ENCODE measurements at places on chromosomes 3 and 15.

- DNase-seq: no peak
Observed at GRCh38 chr15:100308213-100308600, 33.6 kb downstream of the ADAMTS17 start.

DNA sequence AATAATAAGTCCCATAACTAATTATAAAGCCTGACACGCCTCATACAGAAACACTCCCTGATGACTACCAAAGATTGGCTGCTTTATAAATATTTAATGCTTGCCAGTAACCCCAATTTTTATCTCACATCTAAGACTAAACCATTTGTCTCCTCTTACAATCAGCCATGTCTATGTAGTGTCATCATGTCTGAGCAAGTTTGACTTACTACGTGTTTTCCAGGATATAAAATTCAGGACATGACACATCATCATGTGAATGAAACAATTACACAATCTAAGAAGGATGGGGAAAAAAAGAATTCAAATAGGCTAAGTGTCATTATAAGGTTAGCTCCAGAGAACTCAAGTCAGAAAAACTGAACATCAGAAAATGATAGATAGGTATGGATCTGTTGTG is 208.7 kb downstream of the MECOM start:
- DNase-seq: no peak

DNA sequence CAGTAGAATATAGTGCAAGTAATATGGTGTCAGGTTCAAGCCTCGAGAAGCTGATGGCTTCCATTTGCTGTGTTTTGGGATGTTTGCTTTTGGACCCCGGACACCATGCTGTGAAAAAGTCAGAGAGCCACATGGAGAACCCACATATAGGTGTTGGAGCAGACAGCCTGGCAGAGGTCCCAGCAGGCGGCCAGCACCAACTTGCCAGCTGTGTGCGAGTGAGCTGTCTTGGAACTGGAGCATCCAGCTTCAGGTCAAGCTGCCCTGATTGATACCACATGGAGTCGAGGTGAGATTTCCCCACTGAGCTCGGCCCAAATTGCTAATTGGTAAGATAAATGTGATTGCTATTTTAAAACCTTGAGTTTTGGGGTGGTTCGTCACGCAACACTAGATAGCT is 185.7 kb upstream of the TBL1XR1 start:
- DNase-seq: no peak

- no peak for DNase-seq
Observed at GRCh38 chr15:77613814-77614213, 18.9 kb downstream of the LINGO1 start.

- no peak for DNase-seq
Observed at GRCh38 chr15:67013696-67014095, 51.7 kb upstream of the SMAD3 start.

DNA sequence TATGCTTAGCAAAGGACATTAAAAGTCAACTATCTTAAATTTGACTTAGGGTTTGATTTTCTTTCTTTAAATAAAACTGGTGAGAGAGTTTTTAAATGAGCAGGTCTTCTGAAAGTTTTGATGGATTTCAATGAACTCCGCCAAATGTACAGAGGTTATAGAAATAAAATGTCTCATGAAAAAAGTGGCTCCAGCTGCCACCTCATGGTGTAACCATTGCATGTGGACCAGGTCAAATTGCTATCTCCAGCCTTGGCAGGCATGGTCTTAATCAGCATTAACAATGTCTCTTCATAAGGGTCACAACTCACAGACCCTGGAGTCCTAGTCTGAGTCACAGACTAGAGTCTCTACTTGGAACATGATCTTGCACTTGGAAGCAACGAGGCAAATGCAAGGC is 182.3 kb downstream of the ADAMTS17 start:
- no peak for DNase-seq

GRCh38 chr3:37961622-37962431 is 28.8 kb upstream of the VILL start:
- DNase-seq: no peak

- DNase-seq: no peak
Observed at GRCh38 chr15:42640109-42640508, 64.7 kb downstream of the STARD9 start.

GRCh38 chr3:57689367-57690053 is 3.4 kb downstream of the DENND6A start:
- DNase-seq: no peak

DNA sequence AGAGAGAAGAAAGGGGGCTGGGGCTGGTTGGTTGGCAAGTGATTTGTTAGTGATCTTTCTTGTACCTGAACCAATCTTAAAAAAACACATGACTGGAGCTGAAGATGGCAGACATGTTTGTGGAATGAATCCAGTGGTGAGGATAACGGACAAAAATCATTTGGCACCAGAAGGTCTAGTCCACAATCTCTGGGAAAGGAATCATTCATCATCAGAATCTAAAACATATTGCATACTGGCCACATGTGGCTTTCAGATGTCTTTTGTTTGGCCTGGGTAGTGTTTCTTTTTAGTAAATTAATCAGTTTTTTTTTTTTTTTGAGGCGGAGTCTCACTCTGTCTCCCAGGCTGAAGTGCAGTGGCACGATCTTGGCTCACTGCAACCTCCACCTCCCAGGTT is 5.0 kb downstream of the NEK11 start:
- DNase-seq: no peak

GRCh38 chr15:68224108-68224507 is 5.4 kb downstream of the CLN6 start:
- DNase-seq: no peak

DNA sequence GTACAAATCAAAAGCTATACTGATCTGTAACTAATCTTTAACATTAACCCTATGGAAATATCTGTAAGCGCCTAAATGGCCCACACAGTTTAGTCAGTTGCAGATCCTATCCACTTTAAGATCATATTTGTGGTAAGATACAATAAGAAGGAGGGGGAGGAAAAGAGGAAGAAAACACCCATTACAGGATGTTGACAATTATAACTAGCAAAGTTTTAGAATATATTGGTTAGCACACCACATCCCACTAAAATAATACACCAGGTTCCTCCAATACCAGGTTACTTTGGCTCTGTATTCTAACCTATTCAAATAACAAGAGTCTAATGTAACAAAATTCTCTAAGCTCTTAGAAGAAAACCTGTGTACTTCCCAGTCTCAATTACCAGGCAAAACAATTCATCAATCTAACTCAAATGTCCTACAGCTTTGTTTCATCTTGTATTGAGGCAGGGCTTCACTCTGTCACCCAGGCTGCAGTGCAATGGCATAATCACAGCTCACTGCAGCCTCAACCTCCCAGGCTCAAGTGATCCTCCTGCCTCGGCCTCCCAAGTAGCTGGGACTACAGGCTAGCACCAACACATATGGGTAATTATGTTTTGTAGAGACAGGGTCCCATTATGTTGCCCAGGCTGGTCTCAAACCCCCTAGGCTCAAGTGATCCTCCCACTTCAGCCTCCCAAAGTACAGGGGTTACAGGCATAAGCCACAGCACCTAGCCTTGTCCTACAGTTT is 4.2 kb downstream of the SLC4A7 start:
- no peak for DNase-seq

DNA sequence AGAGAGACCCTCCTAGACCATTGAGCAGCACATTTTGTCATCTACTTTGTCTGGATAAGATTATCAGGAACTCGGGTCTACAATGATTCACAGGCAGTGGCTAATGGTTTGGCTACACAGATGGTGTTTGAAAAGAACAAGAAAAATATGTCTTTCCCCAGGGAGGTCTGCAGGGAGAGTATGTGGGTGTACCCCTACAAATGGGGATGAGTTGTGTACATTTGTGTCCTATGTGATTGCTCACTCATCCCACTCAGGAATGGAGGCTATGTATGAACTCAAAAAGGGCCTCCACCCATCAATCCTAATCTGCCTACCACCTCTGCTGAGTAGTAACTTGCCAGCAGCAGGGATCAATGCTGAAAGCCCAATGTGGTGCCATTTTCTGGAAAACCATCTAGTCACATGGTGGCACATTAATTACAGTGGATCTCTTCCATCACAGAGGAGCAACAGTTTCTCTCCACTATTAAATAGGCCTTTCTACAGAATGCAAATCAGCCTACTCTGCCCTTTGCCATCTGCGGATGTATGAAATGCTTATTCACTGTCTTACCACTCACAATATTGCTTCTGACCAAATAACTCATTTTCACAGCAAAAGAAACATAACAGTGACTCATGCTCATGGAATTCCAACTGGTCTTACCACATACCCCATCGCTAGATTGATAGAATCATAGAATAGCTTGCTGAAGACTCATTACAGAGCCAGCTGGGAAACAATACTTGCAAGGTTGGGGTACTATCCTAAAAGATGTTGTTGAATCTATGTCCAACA is 48.3 kb upstream of the TRIM42 start:
- DNase-seq: no peak

DNA sequence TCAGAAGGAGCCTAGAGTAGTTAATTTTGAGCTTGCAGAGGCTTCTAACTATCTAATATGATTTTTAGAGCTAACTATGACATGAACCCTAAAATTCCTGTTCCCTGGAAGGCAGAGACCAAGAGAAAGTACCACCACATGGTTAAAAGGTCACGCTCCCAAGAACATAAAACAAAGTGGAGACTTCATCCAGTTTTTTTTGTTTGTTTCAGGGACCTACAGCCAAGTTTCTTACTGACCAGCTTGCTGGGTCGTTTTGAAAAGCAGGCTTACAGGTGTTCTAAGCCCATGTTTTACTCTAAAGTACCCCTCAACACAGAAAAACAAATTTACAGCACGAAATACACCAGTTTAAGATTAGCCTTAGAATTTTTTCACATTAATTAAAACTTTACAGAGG is 39.6 kb upstream of the SKIL start:
- DNase-seq: no peak

- DNase-seq: no peak
Observed at GRCh38 chr3:170410428-170411029, 8.1 kb upstream of the CLDN11 start.

- no peak for DNase-seq
Observed at GRCh38 chr3:38723569-38724391, 74.3 kb upstream of the SCN5A start.

- DNase-seq: no peak
Observed at GRCh38 chr15:39272901-39273300, 308.0 kb upstream of the THBS1 start.

DNA sequence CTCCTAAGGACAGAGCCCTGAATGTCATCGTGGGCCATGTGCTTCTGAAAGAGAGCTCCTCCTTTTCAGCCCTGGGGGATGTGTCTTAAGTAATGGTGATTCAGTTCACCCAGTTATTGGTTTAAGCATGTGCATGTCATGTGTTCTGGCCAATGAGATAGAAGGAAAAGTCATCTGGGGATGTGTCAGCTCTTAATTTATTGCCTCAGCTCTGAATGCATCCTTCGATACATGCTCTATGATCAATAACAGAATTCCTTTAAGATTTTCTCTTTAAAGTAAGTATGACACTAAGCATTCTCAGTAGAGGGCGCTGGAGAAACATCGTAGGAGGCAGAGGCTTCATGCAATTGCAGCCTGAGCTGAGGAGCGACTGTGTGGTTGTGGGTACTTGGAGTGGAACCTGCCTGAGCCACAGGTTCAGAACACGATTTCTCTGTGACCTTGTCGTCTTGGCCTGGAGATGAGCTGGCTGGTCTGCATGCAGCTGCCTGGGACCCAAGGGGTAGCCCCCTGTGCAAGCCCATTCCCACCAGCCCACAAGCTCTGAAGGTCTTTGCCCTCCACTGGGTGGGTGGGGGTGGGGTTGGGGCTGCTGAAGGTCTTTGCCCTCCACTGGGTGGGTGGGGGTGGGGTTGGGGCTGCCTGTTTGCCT is 69.5 kb downstream of the C3orf38 start:
- DNase-seq: no peak

Measured in NCI-H1436 (cell line).